ENCODE measurements at places on chromosomes 3 and 15. TPM values are rescaled to one million over a fixed set of nuclear protein-coding genes. Genes with fewer than 3 reads are reported as not detected.

DNA sequence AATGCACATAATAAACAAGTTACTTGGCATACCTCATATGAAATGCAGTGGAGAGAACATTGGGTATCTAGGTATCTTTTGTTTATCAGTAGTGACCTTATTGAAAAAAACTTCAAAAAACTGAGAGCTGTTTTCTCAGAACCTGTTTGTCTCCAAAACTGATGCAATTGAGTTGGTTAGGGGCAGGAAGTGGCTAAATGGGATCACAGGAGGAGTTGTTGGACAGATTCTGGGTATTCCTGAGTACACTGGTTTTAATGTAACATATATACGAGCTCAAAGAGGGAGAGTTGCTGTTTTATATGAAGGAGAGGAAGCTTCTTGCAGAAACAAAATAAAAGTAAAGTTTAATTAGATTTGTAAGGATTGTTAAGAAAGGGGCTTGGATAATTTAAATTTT lies 159.5 kb downstream of the C3orf70 start:
- DNase-seq = no peak

DNA sequence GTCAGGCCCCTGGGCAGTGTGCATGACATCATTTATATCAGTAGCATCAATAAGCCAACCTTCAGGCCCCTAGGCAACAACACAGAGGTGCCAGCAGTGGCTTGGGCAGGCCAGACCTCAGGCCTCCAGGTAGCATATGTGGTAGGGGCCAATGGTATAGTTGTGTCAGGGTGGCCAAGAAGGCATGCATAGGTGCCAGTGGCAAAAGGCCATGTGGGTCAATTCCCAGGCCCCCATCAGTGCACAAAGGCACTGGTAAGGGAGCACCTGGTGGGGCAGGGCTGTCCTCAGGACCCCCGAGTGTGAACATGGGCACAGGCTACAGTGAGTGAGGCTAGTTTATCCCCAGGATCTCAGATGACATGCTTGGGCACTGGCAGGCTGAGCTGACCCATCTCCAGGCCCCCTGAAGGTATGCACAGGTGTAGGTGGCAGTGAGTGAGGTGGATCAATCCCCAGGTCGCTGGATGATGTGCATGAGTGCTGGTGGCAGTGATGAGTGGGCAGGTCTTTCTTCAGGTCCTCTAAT lies 244.1 kb upstream of the ZNF385D start:
- no peak for DNase-seq

GRCh38 chr3:194023501-194024280 lies 112.3 kb upstream of the HES1 start:
- no peak for DNase-seq

DNA sequence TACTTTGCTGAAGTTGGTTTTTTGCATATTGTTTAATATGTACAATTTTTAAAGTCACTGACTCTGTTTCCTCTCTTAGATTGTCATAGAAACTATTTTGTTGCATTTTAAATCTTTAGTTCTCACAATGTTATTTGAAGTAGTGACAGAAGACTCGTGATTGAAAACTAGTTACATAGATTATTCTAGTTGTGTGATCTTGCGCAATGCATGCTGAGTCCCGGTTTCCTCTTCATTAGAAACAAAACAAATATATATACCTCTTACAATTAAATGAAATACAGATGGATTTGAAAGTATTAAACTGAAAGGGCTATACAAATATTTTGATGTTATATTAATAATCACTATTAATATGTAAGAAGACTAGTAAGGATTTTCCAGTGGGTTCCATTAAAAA lies 333.0 kb downstream of the LPP start:
- DNase-seq = no peak

- peak; percentile 36 for DNase-seq
These were observed 1.1 kb downstream of the ZBTB47 start for GRCh38 chr3:42654331-42655201.

DNA sequence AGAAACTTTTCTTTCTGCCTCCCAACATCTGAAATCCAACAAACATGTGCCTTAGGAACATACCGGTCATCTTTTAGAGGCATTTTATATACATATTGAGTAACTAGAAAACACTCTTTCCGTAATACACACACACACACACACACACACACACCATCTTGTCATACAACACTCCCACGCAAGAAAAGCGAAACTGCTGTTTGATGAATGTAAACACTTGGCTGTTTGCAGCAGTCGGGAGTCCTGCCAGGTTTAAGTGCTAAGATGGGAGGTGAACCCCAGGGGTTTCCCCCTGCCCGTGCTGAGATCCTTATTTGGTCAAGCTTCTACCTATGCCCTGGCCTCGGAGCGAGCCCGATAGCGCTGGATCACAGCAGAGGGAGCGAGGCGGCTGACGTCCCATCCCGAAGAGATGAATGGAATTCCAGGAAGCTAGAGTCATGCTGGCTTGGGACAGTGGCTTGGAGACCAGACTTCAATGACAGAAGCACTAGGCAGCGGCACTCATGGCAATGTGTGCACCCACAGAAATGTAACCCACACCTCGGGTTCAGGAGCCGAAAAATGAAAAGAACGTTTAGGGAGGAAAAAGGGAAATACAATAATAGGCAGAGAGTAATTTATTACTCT lies 1.3 kb upstream of the THBS1 start:
- DNase-seq = peak; percentile 48

- DNase-seq = no peak
These were observed 30.4 kb upstream of the KLF13 start for GRCh38 chr15:31296219-31296645.

GRCh38 chr3:152557302-152557999 lies 277.5 kb upstream of the P2RY1 start:
- DNase-seq = no peak

DNA sequence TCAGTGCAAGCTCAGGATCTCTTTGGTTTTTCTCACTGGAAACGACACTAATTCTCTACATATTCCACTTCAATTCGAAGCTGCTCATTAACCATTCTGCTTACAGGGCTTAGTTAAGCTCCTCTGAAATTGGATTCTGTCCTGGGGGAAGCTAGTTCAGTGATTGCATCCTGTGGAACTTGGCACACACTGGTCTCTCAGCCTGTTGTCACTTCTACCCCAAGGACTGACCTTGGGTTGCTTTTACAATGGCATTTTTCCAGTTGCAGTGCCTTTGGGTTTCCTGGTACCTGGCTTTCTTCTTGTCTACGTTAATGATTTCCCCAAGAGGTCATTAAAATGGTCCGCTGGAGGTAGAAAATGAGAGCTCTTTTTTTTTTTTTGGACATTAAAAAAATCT lies 33.3 kb upstream of the GABRB3 start:
- DNase-seq = no peak

- DNase-seq = no peak
These were observed 3.8 kb downstream of the STT3B start for GRCh38 chr3:31536497-31536896.

DNA sequence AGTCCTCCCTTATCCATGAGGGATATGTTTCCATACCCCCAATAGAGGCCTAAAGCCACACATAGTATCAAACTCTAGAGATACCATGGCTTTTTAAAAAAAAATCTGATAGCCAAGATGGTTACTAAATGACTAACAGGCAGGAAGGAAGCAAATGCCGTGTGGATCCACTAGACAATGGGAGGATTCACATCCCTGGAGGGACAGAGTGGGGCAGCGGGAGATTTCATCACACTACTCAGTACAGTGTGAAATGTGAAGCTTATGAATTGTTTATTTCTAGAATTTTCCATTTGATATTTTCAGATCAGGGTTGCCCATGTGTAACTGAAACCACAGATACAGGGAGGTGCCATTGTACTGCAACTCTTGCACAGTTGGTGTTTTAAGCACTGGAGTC lies 826.6 kb downstream of the SQOR start:
- no peak for DNase-seq

- DNase-seq = no peak
These were observed 630.9 kb upstream of the AGTR1 start for GRCh38 chr3:148066802-148067201.

- DNase-seq = no peak
These were observed 23.6 kb downstream of the NR2F2 start for GRCh38 chr15:96353930-96354730.

- no peak for DNase-seq
These were observed 17.6 kb upstream of the PLA2G4D start for GRCh38 chr15:42111924-42112323.

DNA sequence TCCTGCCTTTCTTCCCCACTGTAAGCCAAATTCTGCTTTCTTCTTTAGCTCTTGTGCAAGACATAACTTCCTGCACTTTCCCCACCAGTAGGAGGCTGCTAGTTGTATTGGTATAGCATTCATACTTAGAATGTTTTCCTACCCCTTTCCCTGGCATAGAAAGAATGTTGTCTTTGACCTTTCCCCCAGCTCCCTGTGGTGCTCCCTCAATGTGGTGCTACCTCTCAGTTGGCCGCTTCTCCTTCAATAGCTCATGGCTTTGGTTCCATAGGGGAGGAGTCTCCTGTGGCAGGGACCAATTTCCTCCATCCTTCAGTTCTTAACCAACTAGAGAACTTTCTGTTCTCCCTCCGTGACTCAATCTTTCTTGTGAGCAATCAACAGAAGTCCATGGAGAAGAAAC lies 67.5 kb upstream of the AKAP13 start:
- DNase-seq = no peak

- DNase-seq = no peak
These were observed 75.7 kb upstream of the SLC4A7 start for GRCh38 chr3:27559835-27560234.

- no peak for DNase-seq
These were observed 98.5 kb upstream of the UMPS start for GRCh38 chr3:124631727-124632126.

GRCh38 chr15:98853161-98853560 lies 154.4 kb downstream of the PGPEP1L start:
- DNase-seq = peak; percentile 89

DNA sequence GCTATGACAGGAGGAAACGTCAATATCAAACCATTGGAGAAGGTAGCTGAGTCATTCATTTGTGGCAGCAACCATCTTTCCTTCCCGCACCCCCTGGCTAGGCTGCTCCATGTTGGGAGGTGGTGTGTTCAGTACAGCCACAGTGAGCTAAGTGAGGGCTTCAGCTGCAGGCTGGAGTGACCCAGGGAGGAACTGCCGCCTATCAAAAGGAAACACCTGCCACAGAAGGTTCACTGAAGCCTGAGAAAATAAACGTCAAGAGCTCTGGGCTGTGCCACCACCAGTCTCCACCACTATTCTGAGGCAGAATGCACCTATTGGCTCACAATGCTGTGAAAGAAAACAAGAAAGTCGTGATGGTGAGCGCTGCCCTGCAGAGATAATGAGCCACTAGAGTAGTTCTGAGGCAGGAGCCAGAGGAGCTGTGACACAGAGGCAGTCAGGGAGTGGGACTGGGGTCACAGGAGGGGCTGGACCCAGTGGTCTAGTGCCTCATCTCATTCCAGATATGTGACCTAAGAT lies 34.8 kb upstream of the CD47 start:
- no peak for DNase-seq

DNA sequence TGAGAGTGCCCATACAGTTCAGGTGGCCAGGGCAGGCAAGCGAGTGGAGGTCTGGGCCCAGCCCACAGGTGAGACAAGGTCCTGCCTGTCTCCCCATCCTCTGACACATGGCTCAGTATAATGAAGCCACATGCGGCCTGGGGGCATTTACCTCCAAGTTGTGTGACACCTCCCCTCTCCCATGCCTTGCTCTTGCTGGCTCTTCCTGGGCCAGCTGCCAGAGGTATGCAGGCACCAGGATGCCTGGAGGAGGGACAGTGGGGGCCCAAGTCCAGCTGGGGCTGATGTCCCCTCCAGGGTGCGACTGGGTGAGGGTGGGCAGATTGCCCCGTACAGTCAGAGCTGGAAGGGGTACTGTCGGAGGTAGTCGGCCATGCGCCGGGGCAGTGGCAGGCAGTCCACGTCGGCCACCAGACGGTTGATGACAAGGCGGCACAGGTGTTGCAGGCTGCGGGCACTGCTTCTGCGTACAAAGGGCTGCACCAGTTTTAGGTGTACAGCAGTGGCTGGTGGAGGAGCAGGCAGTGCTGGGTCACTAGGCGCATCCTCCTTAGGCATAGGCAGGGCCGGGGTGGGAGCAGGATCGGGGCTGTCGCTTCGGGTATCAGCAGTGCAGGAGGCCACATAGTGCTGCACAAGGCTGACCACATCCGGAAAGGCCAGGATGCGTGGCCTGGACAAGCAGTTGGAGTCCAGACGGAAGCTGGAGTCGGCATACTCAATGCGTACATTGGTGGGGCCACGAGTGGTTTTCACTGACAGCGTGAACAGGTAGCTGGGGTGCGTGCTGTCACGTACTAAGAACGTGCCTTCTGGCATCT lies 4.1 kb downstream of the CISH start:
- no peak for DNase-seq

DNA sequence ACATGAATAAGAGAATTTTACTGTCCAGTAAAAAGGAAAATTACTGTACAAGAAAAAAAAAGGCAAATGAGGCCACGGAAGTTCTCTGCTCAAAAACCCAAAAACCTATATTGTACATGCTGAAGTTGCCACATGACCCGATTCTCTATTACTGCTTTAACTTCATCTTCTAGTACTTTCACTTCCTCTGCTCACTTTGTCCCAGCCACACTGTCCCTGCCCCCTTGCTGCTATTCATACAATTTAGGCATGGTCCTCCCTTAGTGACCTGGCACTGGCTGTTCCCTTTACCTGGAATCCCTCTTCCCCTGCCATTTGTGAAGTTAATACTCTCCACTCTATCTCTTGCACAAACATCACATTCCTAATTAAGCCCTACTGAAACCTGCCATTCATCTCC lies 457.4 kb downstream of the MAGI1 start:
- no peak for DNase-seq

- DNase-seq = no peak
These were observed 11.3 kb upstream of the OXSR1 start for GRCh38 chr3:38154033-38154494.

DNA sequence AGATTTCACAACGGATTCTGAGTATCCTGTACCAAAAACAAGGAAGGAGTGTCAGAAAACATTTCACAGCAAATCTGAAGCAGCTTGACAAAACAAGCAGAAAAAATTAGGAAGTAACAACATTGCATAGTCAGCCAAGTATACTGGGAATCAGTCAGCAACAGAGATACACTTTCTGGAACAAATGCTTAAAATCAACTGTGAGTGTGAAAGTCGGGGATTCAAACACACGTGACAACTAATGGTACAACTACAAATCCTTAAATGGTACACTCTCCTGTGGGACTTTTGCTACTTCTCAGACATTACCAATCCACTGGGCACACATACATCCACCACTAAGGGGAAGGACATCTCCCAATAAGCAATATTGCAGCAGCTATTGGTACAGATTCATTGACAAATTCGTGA lies 296.6 kb upstream of the MME start:
- DNase-seq = no peak

Gene HESX1
- 1.6 TPM for polyA plus RNA-seq

Gene IMPG2
- 1.8 TPM for polyA plus RNA-seq

Gene CHAC1
- polyA plus RNA-seq = 9.5 TPM

Gene GRAMD2A
- 2.5 TPM for polyA plus RNA-seq

Gene POLQ
- polyA plus RNA-seq = 2.5 TPM

Gene SKOR1
- polyA plus RNA-seq = 0.47 TPM

Gene ADCY5
- 4.3 TPM for polyA plus RNA-seq

Gene SLC6A1
- polyA plus RNA-seq = 2.4 TPM

Measured in forelimb muscle (tissue), 1 donor.